ENCODE measurements at places on chromosomes 12 and 14.

DNA sequence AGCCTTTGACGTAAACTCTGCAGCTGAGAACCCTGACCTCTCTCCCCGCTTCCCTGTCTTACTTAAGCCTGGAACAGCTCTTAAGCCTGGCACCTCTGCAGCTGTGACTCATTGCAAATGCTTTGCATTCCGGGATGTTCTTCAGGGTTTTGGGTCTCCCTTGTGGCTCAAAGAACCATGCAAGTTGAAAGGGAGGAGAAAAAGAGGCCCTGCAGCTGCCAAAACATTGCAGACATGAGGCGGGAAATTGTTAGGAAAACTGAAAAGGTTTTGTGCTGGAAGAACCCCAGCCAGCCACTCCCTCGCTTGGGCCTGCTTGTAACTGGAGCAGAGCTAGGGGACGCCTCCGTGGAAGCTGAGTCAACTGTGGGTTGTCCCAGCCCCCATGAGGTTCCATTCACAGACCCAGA is 60.2 kb upstream of the FERMT2 start:
- DNase-seq, result peak; percentile 92

DNA sequence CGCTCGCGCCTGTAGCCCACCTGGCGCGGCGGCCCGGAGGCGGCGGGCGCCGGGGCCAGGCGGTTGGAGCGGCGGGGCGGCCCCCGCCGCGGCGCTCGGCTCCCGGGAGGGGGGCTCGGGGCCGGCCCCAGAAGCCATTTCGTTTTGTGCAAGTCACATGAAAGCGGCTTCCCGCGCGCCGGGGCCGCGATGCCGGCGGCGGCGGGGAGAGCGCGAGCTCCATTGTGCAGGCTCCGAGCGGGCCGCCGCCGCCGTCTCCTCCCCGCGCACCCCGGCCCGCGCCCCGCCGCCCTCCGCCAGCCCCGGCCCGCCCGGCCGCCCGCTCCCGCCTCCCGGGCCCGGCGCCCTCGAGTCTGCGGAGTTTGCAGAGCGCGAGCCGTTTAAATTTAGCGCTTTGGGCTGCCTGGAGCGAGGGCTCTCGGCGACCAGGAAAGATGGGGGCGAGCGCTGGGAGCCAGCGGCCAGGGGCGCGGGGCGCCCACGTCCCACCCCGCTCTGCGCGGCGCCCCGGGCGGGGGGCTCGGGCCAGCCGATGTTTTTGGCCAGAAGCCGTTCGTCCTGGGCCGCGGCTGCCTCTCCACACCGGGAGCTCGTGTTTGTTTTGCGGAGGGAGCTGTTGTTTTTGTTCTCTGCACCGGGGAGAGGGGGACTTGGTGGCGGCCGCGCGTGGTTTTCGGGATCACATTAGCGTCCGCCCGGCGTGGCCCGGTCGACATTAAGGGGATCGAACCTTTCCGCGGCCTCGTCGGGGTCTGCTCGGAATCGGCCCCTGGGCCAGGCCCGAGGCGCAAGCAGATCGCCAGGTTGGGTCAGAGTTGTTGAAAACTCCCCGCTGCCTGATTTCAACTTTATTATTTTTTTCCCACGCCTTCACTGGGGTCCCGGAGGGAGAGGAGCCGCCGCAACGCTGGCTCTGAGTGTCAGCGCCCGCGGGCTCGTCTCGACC is 982 bp downstream of the BCL7A start:
- DNase-seq, result no peak

- DNase-seq, result no peak
Measured at GRCh38 chr14:103112400-103113243, 10.6 kb upstream of the TNFAIP2 start.

DNA sequence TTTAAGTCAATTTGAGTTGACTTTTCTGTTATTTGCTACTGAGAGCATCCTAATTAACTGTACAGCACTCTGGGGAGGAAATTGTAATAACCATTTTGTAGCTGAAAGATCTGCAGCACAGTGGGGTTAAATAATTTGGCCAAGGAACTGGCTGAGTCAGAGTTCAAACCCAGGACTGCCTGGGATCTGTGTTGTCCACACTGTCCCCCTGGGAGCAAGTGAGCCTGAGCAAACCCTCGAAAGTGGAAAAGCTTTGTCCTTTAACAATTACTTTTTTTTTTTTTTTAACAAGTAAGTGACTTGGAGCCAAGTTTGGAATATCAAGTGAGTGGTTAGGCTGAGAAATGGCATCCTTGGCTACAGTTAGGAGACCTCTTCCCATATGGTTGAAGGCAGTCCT is 247.2 kb upstream of the CCDC196 start:
- peak; percentile 25 for DNase-seq

DNA sequence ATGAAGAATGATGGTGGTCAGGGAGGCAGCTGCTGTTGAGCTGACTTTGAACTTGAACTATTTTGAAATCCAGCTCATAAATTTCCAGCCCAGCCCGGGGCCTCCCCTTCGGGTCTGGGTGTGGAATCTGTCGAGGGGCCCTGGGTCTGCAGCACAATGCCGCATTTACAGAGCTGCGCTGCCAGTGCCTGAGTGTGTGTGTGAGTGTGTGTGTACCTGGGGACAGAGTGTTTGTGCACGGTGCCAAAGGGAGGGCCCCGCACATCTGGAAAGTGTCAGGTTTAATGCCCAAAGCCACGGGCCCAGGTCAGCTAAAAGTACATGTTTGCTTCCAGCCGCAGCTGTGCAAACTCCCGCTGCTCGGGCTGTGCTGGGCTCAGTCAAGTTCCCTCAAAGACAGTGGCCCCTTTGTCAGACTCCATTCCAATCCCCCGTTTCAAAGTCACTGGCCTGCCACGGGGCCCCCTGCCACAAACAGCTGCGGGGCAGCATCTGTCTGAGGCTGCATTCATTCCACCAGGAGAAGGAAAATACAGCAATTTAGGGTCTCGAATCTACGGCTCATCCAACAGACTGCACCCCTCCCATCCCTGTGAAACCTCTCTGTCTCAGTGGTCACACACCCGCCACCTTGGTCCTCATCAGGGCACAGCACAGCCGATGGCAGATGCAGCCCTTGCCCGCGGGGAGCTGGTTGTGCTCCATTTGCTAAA is 16.3 kb upstream of the RFLNA start:
- no peak for DNase-seq

DNA sequence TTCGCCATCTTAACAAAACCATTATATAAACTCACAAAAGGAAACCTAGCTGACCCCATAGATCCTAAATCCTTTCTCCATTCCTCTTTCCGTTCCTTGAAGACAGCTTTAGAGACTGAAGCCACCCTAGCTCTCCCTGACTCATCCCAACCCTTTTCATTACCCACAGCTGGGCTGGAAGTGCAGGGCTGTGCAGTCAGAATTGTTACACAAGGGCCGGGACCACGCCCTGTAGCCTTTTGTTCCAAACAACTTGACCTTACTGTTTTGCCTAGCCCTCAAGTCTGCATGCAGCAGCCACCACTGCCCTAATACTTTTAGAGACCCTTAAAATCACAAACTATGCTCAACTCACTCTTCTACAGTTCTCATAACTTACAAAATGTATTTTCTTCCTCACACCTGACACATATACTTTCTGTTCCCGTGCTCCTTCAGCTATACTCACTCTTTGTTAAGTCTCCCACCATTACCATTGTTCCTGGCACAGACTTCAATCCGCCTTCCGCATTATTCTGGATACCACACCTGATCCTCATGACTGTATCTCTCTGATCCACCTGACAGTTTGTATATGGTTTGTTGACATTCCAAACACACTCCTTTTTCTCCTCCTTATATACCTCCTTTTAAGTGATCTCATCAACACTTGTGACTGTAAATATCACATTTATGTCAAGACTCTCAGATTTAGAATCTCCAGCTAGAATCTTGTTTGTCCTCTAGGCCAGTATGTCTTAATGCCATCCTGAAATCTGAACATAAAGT is 208.7 kb downstream of the KITLG start:
- peak; percentile 31 for DNase-seq

- DNase-seq, result no peak
Measured at GRCh38 chr12:114952573-114953271, 268.7 kb upstream of the TBX3 start.

- DNase-seq, result no peak
Measured at GRCh38 chr14:68958553-68958952, 20.5 kb downstream of the ACTN1 start.

DNA sequence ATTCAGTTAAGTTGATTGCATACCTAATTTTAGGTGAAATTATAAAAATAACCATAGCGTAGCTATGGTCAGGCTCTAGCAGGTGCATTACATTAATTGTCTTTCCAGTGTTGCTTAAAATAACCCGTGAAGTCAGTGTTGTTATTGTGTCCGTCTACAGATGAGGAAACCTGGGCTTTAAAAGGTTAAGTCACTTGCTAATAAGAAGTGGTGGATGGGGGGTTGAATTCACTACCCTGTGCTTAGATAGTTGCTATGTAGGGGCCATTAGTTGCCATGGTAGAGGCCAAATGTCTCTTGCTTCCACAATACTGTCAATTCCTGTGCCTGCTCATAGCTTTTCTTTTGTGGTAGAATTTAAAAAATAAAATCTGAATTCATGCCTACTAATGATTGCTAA is 174.8 kb downstream of the PELI2 start:
- no peak for DNase-seq

- DNase-seq, result no peak
Measured at GRCh38 chr12:96143827-96144565, 50.2 kb upstream of the ELK3 start.

DNA sequence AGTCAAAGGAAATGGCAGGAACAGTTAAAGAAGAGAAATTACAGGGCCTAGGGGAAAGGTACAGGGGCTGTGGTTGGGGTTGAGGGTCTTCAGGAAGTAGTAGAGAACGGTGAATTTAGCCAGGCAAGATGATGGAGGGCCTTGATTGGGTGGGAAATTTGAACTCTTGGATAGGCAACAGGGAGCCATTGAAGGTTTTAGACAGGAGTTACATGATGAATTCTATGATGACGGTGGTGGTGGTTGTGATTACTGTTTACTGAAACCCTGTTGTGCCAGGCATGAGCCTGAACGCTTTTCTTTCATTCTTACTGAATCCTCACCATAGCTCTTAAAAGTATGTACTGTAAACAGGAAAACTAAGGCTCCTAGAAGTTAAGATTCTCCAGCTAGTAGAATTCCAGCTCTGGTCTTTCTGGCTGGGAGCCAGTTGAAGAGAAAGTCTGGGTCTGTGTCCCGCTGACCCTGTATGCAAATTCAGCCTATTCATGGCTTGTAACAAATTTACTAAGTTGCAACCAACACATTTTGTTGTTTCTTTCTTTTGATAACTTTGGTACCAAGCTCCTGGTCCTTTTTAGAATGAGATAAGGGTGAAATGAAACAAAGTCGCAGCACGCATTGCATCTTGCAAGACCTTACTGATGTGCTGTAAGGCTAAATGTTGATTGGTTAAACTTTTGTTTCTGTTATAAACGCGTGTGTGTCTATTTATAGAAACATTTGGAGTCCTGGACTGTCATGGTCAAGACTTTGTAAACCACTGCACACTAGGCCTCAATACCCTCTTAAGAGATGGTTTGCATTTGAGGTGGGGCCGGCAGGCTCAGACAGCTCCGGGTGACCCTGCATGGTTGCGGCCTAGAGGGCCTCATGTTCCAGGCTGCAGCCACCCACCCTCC is 6.0 kb downstream of the ORAI1 start:
- no peak for DNase-seq

GRCh38 chr12:24135158-24135850 is 185.8 kb upstream of the SOX5 start:
- DNase-seq, result no peak

DNA sequence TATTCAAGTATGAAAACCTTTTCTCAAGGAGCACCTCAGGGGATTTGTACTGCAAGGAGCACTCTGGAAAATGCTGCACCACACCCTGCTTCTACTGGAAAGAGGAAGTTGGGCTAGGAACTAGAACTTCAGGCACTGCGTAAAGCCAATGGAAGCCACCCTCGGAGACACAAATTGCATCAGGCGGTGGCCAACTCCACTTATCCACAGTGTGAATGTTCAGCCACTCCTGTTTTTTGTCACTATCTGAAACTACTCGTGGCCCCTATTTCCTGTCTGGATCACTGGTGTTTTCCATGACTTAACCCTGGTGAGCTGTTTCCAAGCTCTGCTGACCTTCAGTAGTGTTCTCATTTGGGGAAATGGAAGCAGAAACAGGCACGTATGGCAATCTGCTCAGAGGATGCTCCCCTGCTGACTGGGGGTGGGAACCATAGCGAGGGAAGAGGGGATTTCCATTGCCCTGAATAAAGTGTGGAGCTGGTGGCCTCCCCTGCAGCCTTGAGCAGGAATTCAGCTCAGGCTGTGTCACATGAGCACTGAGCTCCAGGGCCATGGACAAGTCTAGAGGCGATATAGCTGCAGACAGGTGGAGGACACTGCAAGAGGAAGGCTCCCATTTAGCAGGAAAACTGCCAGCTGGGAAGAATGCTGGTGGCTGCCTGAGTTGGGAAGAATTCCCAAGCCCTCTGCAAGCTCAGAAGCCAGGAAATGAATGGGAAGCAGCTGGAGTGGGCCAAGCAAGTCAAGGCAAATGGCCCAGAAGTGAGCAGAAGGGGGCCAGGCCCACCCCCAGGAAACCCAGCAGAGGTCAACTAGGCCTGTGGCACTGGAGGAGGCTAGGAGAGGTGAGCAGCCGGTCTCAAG is 50.5 kb upstream of the RAP1B start:
- DNase-seq, result no peak

DNA sequence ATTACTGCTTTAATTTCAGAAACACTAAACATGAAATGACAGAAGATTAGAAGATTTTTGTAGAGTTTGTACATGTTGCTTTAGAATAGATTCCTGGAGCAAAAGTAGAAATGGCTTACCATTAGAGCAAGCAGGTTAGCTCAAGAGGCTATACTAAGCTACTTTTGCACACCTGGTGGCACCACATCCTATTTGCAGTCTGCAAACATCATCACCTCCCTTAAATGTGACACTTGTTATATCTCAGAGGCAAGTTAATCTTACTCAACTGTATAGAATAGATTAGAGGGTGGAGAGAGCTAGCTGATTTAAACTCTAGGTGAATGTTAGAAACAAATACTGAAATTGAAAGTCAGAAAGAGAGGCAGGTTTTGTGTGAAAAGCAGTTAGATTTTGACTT is 30.7 kb upstream of the OR4E1 start:
- no peak for DNase-seq

- peak; percentile 31 for DNase-seq
Measured at GRCh38 chr14:94401083-94401482, 12.7 kb upstream of the SERPINA1 start.

DNA sequence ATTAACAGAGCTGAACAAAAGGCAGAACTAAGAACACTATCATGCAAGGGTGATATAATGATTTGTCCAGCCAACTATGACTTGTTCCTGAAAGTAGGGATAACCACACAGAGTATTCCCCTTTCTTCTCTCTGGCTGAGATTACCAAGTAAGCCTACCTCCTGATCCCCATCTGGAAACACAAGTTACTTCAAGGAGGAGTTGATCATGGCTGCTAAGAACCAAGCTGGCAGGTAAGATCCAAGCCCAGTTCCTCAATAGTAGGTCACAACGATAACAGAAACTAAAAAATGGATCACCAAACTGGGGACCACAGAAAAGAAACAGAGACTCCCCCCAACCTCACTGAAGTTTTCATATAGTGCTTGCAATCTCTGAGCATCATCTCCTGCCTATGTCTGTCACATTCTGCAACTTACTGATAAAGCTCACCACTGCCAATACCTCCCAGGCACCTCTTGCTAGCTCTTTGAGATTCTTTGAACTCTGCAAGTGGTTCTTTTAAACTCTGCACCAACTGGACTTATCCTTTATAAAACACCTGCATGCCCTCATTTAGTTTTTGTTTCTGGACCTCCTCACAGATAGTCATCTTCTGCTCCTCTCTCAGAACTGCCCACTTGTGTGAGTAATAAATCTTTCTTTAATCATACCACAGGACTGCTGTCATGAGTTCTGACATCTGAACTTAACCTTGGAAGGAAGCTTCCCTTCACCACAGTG is 76.6 kb downstream of the LRP6 start:
- DNase-seq, result no peak
